ENCODE measurements at places on chromosomes 11 and 22.

GRCh38 chr11:3196161-3197043, 22.2 kb downstream of the MRGPRG start:
- no peak for DNase-seq

- no peak for DNase-seq
Observed at GRCh38 chr11:113162592-113162962, 151.8 kb upstream of the TTC12 start.

DNA sequence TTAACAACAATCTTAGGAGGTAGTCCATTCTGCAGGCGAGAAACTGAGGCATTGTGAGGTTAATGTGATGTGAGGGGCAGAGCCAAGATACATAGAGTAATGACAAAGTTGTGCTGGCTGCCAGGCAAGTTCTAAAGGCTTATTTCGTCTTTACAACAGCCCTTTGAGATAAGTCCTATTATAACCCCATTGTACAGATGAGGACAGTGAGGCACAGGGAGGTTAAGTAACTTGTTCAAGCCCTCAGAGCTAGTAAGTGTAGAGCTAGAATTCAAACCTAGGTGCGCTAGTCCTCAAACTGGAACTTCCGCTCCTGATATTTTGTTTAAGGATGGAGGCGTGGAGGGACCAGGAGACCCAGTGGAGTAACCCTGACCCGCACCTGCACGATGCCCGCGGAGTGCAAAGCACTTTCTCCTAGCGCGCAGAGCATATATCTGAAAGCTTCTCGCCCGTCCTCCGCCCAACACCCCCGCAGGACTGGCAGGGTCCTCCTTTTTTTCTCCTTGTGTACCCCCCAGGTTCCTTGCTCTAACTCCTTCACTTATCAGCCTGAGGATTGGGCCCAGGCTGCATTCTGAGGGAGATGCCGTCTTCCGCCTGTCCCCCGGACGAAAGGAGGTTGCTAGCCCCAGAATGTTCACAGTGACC, 4.9 kb upstream of the FLI1 start:
- DNase-seq, result no peak

DNA sequence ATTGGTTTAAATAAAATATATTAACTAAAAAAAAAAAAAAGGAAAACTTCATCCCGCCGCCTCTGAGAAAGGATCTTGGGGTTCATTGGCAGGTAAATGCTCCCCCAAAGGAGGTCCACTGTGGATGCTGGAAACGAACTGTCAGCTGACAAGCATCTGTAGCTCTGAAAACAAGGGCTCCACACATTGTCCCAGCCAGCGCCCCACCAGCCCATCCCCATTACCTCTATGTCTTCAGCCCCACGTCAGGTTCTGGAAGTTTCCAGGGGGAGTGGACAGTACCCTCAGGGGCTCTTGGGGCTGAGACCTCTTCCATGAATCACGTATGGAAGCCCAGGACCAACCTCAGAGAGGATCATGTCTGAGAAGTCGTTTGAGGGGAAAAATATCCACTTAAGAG, 66.4 kb upstream of the WNT7B start:
- no peak for DNase-seq

- DNase-seq, result no peak
Observed at GRCh38 chr22:36759481-36760159, 16.3 kb downstream of the IFT27 start.

GRCh38 chr11:96156379-96156722, 186.6 kb downstream of the MAML2 start:
- no peak for DNase-seq

DNA sequence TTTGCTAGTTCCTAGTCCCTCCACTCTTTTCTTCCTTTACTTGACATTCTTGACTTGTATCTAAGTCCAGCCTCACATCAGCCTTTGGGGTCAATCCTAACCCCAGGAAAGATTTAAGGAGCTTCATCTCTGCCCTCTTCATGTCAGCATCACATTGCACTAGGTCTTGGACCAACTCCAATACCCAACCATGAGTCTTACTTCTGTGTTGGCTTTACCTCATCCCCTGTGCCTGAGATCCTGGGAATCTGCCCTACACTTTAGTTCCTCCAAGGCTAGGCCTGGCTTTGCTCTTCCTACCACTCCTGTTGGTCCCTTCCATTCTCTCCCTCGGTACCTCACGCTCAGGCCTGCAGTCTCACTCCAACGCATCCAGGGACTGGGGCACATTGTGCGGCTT, 117.0 kb downstream of the SLC1A2 start:
- no peak for DNase-seq

DNA sequence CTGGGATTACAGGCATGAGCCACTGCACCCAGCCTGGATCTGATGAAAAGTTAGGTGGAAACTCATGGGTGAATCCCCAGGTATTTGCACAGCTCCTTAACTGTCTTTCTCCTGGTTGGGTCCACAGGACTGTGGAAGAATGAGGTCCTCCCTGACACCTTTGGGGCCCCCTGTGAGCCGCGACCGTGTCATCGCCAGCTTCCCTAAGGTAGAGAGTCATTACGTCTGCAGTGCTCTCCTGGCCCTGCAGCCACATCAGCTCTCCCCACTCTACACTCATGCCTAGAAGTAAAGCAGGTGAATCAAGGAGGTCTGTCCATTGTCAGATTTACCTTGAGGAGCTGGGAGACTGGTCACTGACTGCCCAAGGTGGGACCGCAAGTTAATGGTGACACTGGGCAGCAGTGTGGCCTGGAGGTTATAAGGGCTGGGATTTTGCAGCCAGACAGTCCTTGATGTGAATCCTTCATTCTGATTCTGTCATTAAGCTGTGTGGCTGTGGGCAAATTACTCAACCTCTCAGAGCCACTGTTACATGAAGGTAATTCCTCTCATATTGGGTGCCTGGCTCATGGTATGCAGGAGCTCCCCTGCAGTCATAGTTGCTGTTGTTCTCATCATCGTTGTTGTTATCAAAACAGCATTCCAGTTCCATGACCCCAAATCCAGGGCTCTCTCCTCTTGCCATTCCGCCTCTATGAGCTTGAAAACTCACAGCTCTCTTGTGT, 1.4 kb downstream of the RAB36 start:
- DNase-seq, result no peak

DNA sequence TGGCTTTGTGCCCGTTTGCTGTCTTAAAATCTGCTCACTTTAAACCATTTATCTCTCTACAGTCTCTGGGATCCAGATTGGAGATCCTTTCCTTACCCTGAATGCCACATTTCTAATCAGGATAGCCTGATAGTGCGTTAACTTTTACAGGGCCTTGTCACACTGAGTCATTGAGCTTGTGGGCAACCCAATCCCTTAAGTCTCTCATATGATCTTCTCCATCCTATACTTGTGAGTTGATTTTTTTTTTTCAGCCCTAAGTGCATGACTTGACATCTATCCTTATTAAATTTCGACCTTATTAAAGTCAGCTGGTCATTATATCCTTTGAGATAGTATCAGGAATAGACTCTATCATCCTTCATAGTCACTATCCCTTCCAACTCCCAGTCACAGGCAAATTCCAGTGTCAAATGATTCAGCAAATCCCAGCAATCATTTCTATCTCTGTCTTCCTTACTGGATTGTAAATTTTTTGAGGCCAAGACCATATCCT, 57.7 kb downstream of the TEAD1 start:
- DNase-seq, result no peak

All from CD4-positive, alpha-beta T cell treated with Interleukin-17A for 4 hours (primary cell).